GF-D8 (cell line): ENCODE measurements at places on chromosomes 2 and 18.

GRCh38 chr2:217948351-217948791 is 54.4 kb downstream of the TNS1 start:
- DNase-seq: no peak

DNA sequence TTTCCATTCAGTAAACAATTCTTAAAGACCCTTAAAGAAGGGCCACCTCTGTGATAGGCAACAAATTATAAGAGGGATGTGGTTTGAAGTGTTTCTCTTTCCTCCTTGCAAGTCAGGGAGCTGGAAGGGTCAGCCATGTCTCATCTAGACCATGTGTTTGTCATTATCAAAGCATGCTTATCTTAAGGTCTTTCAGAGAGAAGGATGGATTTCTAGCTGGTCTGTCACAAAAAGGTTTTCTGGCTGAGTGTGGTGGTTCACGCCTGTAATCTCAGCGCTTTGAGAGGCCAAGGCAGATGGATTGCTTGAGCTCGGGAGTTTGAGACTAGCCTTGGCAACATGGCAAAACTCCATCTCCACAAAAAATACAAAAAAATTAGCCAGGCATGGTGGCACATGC is 59.2 kb upstream of the PEX13 start:
- DNase-seq: no peak

DNA sequence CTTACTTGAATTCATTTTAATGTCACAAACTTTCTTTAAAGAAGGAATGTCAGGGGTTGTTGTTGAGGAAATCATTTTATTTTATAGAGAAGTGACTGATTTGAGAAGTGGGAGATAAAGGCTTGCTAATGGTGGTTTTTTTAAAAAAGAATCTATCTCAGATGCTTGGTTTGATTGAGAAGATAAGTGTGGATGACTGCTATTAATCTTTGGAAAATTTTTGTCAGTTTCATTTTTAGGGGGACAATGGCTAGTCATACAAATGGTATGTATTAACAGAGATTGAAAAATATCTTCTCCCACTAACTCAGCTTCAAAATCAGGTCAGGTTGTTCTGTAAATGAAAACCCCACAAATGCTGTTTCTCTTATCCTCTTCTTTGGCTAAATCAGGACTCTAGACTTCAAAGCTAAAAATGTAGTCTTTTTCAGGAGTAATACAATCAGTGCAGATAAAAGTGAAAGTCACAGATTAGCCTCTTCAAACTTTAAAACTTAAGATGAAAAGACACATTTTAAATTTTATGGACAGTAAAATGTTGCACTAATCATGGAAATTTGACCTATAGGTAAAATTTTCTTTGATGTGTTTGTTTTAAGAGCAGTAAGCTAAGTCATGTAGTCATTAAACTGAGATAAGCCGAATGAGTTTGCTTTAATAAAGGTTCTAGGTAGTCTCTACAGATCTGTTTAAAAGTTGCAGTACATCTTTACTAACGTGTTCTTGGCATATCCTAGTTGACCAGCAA is 674.2 kb upstream of the VRK2 start:
- no peak for DNase-seq

GRCh38 chr2:98487806-98488189 is 43.1 kb downstream of the INPP4A start:
- DNase-seq: peak; percentile 15

DNA sequence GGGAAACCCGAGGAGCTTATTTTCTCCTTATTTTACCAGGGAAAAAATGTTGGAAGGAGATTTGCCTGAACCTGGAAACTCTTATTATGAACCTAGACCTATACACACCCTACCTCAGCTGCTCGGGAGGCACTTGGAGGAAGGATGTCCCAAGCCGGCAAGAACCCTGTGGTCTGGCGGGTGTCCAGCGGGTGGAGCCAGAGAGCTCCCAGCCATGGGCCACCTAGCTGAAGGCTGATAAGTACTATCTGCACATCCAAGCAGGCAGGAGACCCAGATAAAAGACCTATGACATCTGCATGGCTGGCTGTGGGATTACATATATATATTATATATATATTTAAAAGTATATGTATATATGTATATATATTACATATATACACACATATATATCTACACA is 1.1 kb upstream of the SLC14A1 start:
- peak; percentile 58 for DNase-seq
